ENCODE measurements at places on chromosomes 3 and 15.

GRCh38 chr15:79042213-79042928 lies 48.2 kb downstream of the RASGRF1 start:
- DNase-seq: no peak

GRCh38 chr3:102673271-102674115 lies 238.7 kb downstream of the ZPLD1 start:
- DNase-seq: peak; percentile 49

DNA sequence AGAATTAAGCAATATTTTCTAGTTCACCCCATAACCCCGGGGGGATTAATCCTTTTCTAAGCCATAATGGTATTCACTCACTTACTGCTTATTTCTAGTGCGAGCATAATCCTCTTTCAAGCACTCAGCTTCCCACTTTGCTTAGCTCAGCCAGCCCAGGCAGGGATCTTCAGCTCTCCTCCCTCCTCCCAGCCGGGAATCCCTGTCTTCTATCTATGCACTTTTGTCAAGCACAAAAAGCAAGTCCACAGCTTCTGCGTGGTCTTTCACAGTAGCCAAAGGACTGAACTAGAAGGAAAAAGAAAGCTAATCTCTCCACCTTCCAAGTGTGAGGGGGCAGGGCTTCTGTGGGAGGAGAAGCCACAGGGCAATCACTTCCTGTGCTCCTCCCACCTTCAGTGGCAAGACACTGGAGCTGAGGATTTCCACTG lies 62.8 kb downstream of the PEX5L start:
- no peak for DNase-seq

DNA sequence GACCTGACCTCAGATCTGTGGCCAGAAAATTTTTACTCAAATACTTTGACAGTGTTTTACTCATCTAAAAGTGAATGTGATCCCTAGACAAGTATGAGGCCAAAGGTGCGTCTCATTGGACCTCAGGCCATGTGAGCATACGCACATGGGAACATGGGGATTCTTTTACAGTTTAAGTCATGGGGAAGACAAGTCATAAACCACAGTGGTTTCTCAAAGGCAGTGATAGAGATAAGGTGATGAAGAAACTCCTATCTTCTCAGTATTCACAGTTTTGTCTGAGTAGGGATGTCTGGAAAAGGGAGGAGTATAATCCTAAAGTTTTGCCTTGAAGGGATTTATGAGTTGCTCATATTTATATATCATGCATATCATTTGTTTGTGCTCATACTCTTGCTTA lies 173.8 kb downstream of the FNDC3B start:
- DNase-seq: no peak

DNA sequence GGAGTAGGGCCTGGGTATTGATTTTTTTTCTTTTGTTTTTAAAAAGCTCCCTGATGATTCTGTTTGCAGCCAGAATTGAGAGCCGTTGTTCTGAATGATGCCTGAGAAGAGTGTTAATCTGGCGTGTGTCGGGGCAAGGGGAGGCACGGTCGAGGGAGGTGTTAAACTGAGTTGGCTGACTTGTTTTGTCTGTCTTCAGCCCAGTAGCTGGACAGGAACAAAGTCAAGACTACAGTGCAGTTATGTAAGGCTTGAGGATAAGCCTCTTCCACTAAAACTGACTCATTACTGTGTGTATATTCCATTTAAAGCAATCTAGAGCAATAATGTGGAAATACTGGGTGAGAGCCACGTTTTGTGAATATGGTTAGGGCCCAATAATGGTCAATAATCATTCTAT lies 119.0 kb upstream of the DLG1 start:
- no peak for DNase-seq

Measured in CD4-positive, alpha-beta T cell treated with Interleukin-17A for 1 hour (primary cell).